ENCODE measurements at places on chromosomes 1 and 21. TPM values are rescaled to one million over a fixed set of nuclear protein-coding genes. Genes with fewer than 3 reads are reported as not detected.

GRCh38 chr1:18949686-18950400, 6.6 kb downstream of the IFFO2 start:
- DNase-seq = peak; percentile 55

DNA sequence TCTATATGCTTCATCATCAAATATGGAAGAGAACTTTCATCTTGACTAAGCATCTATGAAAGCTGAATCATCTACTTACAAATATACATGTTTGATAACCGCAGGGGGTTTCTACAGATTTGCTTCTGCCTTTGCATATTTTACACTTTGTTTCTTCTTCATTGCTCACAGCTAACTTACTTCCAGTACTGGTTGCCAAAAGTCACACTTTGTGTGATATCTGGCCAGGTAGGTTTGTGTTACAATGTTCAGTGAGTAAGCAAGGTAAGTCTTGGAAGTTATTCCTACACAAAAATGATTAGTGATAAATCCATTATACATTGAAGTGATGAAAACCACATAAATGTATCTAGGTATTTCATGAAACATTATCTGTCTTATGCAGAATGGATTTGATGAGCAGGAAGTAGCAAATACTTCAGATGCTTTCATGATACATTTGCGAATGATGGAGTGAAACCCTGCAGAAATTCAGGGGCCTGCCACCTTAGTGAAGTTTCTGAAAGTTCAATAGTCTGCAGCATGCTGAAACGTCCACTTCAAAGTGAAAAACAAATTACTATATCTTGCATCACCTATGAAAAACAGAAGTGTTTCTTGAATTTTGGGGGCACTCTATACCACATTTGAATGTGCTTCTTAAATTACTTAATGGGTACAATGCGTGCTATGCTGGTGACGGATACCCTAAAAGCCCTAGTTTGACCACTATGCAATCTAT, 187.3 kb downstream of the ATP6V1G3 start:
- DNase-seq = peak; percentile 2

DNA sequence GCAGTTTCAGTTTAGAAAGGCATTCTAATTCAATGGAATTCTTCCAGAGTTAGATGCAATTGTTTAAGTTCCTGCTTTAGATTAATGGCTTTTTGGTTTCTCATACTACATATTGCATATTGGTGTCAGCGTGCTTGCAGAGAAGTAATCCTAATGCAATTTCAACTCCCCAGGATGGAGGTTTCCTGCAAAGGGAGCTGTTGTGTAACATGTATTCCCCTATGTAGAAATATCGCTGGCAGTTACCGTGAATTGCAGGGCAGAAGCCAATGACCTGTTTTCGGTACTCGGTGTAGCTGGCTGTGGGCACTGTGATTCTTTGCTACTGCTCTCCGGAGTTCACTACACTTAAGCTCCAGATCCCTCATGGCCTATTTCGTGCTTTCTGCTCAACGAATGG, 256.1 kb upstream of the PTBP2 start:
- DNase-seq = peak; percentile 80

DNA sequence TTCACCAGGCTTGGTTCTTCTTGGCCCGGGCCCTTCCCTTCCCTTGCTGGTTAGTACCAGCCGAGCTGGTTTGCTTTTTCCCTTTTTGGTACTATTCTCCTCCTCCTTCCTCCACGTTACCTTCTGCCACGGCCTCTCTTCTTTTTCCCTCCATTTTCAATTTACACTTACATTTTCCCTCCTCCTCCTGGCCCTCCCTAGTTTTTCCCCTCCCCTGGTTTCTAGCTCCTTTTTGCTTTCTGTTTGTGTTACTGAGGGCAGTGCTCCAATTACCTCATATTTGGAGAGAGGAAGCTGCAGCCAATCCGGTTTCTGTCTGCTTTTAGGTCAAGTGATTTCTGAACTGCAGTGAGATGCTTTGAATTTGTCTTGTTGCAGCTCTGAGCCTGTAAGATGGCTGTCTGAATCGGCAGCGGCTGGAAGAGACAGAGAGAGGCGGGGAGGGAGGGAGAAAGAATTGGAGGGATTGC, 63.7 kb downstream of the MACF1 start:
- peak; percentile 90 for DNase-seq

G0S2 gene
- polyA plus RNA-seq = 0.53 TPM

GRCh38 chr1:16440131-16440469, 424 bp upstream of the NECAP2 start:
- no peak for DNase-seq

CASQ2 gene
- not detected for polyA plus RNA-seq

GRCh38 chr1:108634521-108634920, 26.4 kb downstream of the HENMT1 start:
- DNase-seq = no peak

RIMKLA gene
- not detected for polyA plus RNA-seq

DNA sequence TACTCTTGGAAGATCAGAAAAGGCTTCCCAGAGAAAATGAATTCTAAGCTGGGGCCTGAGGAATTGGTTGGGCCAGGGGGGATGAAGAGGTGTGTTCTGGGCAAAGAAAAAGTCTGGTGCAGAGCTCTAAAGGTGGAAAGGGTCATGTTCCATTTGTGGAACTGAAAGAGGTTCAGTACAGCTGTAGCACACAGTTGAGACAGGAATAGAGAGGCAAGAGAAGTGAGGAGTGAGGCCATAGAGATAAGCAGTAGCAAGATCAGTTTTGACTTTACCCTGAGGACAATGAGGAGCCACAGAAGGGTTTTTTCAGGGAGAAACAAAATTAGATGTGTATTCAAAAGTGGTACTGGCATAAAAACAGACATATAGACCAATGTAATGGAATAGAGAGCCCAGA, 30.3 kb upstream of the MUTYH start:
- no peak for DNase-seq

- DNase-seq = no peak
Measured at GRCh38 chr1:46027788-46028573, 104.4 kb downstream of the PIK3R3 start.

GRCh38 chr1:153733970-153734369, 6.1 kb downstream of the INTS3 start:
- DNase-seq = no peak

- no peak for DNase-seq
Measured at GRCh38 chr21:44556879-44557278, 1.7 kb downstream of the KRTAP10-3 start.

DNA sequence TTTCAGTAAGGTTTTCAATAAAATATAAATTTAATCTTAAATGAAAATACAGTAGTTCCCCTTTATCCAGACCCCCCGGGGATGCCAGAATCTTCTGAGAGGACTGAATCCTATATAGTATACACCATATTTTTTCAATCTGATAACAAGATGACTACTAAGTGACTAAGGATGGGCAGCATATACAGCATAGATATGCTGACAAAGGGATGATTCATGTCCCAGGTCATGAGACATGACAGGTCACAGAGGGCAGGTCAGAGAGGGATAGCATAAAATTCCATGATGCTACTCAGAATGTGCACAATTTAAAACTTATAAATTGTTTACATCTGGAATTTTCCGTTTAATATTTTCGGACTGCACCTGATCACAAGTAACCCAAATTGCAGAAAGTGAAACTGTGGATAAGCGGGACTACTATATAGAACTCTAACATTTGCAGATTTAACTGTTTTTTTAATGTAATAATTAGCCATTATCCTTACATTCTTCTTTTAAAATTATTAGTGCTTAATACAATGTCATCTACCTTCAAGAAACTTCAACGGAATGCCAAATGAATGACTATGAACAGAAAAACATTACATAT, 48.8 kb downstream of the LRRC40 start:
- peak; percentile 48 for DNase-seq

MYBPH gene
- not detected for polyA plus RNA-seq

SELE gene
- polyA plus RNA-seq = not detected

DNA sequence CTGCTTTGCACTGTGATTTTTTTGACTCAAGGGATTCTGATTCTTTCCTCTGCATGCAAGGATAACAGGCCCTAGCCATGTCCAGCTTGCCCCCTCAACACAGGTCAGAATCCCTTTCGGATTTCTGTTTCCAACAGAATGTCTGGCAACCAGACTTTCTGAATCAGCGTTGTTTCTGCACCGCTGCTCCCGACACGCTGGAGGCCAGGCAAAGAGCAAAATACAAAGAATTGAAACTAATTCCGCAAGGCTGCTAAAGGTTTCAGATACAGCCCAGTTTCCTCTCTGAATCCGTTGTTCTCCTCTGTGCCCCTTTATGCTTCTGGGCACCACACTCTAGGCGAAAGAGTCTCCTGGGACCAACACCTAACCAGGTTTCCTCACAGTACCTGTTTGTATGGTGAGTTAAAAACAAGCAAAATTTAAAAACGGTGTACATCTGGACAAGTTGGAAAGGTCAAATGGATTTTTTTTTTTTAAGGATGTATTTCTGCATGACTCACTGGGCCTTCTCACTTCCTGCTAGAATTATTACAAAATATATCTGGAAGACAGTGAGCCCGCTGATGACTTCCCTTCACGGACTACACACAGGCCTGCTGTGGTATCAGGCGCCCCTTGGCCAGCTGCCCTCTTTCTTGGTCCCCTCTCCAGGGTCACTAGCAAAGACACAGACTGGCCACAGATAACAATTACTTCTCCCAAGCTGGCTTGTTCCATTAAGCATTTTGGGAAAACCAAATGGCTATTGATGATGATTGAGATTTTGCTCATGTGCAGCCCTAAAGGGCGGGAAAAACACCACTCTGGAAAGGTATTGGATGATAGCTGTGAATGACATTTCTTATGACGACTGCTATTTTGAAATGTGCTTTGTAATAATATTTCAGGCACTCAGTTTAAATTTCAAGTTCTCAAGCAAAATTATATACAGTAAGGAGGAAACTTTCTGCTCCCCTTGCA, 118.3 kb downstream of the TGFB2 start:
- peak; percentile 79 for DNase-seq

GRCh38 chr1:118918230-118918939, 69.8 kb downstream of the TBX15 start:
- no peak for DNase-seq

DNA sequence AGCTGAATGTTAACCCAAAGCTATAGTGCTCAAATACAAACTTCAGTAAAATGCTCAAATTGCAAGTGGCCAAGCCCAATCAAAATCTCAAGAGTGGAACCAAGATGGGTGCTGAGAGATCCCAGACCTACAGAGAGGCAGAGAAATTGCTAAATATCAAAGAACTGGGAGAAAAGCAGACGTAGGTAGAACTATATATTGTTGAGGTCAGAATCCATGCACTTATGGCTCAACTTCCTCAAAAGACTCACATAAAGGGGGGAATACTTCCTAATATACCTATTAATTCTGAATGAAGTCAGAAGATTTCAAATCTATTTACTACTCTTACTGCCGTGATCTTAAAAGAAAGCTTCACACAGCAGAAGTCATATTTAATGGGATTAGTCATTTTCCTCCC, 65.2 kb downstream of the PUM1 start:
- DNase-seq = no peak

DNA sequence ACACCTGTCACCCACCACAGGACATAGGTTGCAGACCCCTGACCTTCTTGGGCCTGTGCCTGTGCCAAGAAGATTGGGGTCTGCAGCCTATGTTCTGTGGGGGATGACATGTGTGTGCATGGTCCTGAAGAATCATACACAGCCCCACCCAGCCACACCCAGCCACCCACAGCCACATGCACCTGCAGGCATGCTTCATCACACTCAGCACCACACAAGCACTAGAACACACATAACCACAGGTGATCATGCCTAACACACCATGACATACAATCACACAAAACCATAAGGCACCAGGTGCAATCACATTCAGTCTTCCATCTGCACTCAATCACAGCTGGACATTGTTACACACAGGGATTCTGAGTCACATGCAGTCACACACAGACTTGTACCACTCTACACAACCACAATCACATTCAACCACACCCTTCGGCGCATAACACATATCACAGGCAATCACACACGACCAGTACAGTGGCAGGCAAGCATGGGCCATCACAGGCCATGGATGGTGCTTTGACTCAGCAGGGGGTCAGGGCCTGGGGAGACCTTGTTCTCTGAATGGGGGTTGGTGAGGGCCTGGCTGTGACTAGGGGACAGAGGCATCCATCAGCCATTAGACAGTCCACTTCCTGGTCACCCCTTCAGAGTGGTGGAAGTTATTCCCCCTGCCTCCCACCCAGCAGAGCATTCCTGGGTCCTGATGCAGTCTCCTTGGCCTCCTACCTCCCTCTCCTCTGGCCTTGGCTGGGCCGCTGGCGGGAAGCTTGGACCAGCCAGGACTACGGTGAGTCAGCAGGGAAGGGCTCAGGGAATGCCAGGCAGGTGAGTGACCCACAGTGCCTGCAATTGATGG, 44.3 kb upstream of the EPS8L3 start:
- peak; percentile 59 for DNase-seq
